Cerebellar nuclear complex (tissue), 1 donor: ENCODE measurements at places on chromosomes 7 and 10.

DNA sequence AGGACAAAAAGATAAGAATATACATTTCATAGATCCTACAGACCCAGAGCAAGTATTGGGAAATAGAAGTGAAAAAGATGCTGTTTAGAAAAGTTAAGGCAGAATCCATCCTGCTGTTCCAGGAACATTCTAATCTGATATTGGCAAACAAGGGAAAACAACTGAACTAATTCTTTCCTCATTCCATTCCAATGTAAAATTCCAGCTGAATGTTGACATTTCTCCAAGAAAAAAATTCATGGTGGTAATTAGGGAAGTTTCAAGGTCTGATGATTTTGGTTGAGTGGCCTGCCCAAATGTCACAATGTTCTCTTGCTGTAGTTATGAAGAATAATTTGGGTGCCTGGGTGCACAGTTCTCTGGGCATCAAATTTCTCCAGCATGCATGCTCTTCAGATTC is 15.2 kb downstream of the PIP start:
- no peak for DNase-seq

GRCh38 chr7:100446040-100446439 is 9.7 kb upstream of the PPP1R35 start:
- DNase-seq, result no peak

DNA sequence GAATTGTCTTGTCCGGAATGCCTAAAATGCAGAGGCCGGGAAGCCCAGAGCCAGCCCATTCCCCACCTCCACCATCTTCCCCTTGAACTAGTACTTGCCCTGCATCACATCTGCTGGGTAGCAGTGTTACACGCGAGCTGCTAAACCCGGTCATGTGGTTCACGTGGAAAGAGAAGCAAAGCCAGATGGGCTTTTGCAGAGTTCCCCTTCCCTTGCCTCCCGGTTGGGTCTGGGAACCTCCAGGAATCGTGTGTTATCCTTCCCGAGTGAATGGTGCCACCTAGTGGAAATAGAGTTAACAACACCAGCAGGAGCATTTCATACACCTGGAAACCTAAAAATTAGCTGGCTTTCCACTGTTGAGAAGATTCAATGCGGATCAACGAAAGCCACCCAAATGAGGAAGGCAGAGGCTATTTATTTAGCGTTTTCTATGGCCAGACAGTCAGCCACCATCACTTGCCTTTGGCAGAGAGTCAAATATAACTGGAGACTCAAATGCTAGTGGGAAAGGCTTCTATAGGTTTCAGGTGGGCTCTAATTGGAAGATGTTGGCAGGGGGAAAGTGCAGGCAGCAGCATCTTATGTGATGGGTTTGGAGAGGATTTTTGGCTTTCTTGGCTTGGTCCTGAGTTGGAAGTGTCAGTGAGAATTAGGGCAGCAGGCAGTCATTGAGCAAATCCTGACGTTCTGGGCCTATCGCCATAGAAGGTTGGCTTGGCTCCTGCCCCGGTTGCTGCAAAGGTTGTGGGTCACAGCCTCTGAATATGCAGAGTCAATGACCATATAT is 12.9 kb upstream of the DENND2A start:
- peak; percentile 64 for DNase-seq

- DNase-seq, result no peak
Measured at GRCh38 chr10:58140691-58141347, 126.9 kb downstream of the IPMK start.

DNA sequence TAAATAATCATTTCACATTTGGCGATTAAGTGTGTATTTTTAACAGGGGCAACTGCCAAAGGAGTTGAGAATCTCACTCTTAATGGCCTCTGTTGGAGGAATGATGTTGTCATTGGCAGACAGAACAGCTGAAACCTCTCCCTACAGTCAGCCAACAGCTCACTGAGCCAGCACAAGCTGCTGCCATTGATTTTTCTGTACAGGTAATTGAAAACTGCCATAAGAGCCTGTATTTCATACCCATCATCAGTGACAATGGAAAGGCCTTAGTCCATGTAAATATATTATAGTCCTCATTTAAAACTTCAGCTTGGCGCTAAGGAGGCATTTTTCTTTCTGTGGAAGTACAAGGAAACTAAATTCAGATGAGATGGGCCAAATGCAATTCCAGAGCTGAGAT is 28.1 kb upstream of the PTN start:
- no peak for DNase-seq

DNA sequence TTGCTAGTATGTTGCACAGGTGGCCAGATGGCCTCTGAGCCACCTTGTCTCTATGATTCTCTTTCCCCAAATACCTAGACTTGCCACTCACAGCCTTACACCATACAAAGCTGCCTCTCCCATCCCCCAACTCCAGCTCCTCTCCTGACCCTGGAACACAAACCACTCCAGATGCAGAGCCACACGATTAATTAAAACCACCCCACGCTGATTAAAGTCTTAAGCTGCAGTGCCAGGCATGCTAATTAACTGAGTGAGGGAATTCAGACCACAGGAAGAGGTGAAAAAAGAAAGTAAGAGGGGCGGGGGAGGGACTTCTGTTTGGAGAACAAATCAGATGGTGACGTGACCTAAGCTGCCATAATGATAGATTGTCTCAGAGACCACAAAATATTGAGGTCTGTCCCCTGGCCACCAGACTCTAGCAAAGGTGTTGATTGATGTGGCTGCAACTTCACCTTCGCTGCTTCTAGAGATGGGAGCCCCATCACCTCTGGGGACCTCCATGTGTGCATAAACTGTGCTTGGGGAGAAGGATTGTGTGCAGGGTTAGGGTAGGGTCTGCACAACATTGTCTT is 331.3 kb downstream of the PLXNA4 start:
- DNase-seq, result no peak

- no peak for DNase-seq
Measured at GRCh38 chr10:131561897-131562296, 250.4 kb upstream of the TCERG1L start.

GRCh38 chr7:144859739-144860138 is 23.9 kb upstream of the TPK1 start:
- no peak for DNase-seq

GRCh38 chr10:130160775-130161174 is 24.6 kb downstream of the GLRX3 start:
- DNase-seq, result no peak

GRCh38 chr7:34425194-34425593 is 232.8 kb upstream of the NPSR1 start:
- DNase-seq, result no peak

- no peak for DNase-seq
Measured at GRCh38 chr10:84543948-84544347, 215.6 kb downstream of the CCSER2 start.

- DNase-seq, result no peak
Measured at GRCh38 chr10:55400075-55400849, 599.2 kb upstream of the PCDH15 start.

- DNase-seq, result no peak
Measured at GRCh38 chr10:78853864-78854263, 214.9 kb upstream of the ZMIZ1 start.

- no peak for DNase-seq
Measured at GRCh38 chr7:123769371-123769770, 20.6 kb upstream of the WASL start.
